Activated T-helper 2 cell treated with anti-CD3 and anti-CD28 coated beads, Interferon-gamma antibody, Interleukin-2, Interleukin-4, amounts not matched to agents 10 μg/mL and 5 μg/mL and 100 μg/mL, durations not matched to agents 14 hours and 24 hours and 36 hours (primary cell): ENCODE measurements at places on chromosomes 1 and 21. TPM values are rescaled to one million over a fixed set of nuclear protein-coding genes. Genes with fewer than 3 reads are reported as not detected.

GRCh38 chr21:42429856-42430255 is 26.2 kb downstream of the UBASH3A start:
- H3K27me3 ChIP-seq, result no peaks in the 10 kb centered on the region
- no peak overlapping the region for H3K27ac ChIP-seq
- H3K4me1 ChIP-seq, result peaks cover 50% of the 10 kb centered on the region

DNA sequence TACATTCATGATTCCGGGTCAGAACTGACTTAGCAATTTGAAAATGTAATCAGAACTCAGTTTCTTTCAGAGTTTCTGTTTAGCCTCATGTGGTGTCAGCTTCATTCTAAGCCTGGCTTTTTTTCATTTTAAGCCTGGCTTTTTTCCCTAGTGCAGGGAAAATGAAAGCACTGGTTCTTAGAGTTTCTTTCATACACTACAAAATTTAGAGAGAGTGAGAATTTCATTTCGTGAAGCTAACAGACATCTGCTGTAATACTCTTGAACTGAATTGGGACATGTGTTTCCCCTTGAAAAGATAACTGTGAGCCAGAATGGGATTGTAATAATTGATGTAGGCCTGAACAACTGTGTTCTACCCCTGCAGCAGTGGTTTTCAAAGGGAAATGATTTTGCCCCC is 95.3 kb upstream of the KIAA0040 start:
- no peak overlapping the region for H3K4me3 ChIP-seq
- peaks cover 3% of the 10 kb centered on the region for H3K27me3 ChIP-seq
- peak overlapping the region; percentile 51 for H3K27ac ChIP-seq

- no peak overlapping the region for H3K27ac ChIP-seq
- H3K4me1 ChIP-seq, result no peaks in the 10 kb centered on the region
- no peak for DNase-seq
- no peaks in the 10 kb centered on the region for H3K36me3 ChIP-seq
- H3K4me3 ChIP-seq, result no peak overlapping the region
- no peaks in the 10 kb centered on the region for H3K27me3 ChIP-seq
Observed at GRCh38 chr1:82836213-82836972, 1035.7 kb downstream of the ADGRL2 start.

- no peak overlapping the region for H3K27ac ChIP-seq
- no peaks in the 10 kb centered on the region for H3K4me1 ChIP-seq
- DNase-seq, result no peak
- peaks cover 9% of the 10 kb centered on the region for H3K27me3 ChIP-seq
Observed at GRCh38 chr1:175823406-175823805, 80.0 kb upstream of the TNR start.

DNA sequence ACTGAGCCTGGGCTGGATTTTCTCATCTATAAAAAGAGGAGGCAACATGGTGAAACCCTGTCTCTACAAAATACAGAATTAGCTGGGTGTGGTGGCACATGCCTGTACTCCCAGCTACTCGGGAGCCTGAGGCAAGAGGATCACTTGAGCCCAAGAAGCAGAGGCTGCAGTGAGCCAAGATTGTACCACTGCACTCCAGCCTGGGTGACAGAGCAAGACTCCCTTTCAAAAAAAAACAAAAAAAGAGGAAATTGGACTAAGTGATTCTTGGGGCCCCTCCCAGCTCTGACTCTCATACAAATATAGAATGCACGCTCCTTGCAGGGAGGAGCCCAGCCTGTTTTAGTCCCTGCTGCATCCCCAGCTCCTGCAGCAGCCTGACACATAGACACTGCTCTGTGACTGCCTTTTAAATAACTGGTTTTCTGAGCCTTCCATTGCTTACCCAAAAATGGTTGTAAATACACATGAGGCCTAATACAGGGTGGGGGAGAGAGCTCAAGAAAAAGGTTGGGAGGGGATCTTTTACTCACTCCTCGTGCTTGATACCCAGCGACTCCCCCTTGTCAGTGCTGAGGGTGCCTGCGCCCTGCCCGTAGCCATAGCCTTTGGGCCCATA is 17.2 kb downstream of the CSRP1 start:
- no peak for DNase-seq
- H3K4me1 ChIP-seq, result peaks cover 2% of the 10 kb centered on the region
- H3K36me3 ChIP-seq, result peaks cover 60% of the 10 kb centered on the region
- H3K4me3 ChIP-seq, result no peak overlapping the region
- H3K27me3 ChIP-seq, result no peaks in the 10 kb centered on the region

DNA sequence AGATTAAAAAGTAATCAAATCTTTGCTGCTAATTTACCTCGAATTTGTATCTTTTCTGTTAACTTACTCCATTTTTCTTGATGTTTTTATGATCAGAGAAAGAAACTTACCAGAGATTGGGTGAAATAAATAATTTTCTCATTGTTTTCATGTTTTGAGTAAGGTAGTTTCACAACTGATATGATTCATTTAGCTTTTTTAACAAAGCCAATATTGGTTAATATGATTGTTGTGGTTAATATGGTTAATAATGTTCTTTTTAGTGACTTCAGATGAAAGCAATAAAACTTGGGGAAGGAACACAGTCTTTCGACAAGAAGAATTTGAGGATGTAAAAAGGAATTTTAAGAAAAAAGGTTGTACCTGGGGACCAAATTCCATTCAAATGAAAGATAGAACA is 48.1 kb downstream of the MAP3K21 start:
- no peak overlapping the region for H3K4me3 ChIP-seq
- peaks cover 3% of the 10 kb centered on the region for H3K27me3 ChIP-seq
- H3K4me1 ChIP-seq, result peaks cover 3% of the 10 kb centered on the region
- no peaks in the 10 kb centered on the region for H3K36me3 ChIP-seq
- H3K27ac ChIP-seq, result no peak overlapping the region

Gene ISG15
- 31.9 and 33.8 TPM in 2 replicates for total RNA-seq

DNA sequence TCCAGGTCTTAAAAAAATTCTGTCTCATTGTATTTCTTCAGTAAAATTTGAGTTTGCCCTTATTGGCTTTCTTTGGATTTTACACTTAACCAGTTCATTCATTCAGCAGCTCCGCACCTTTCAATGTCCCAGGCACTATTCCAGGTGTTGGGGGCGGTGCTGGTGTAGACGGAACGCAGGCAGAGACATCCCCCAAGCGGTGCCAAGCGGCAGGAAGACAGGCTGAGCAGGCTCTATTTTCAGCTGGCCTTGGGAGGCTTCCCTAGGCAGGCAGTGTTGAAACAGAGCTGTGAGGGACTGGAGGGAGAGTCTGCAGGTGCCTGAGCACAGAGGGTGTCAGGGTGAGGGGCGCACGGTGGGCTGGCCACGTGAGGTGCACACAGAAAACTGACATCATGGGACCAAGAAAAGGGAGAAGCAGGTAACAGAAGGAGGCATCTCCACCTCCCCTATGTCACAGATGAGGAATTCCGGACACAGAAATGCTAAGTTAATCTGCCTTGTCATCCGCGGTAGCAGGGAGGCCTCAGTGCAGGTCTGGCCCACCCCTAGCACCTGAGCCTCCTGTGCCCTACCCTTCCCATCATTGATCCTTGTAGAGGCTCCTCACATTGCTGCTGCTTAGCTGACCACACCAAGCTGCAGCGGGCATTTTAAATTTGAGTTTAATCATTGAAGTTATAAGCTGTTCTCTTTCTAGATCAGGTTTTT is 40.8 kb downstream of the SLC37A1 start:
- no peak overlapping the region for H3K4me3 ChIP-seq
- no peak overlapping the region for H3K27ac ChIP-seq
- H3K4me1 ChIP-seq, result no peaks in the 10 kb centered on the region
- no peak for DNase-seq

Gene GCSAML
- total RNA-seq, result 0.43 and 0.48 TPM in 2 replicates

DNA sequence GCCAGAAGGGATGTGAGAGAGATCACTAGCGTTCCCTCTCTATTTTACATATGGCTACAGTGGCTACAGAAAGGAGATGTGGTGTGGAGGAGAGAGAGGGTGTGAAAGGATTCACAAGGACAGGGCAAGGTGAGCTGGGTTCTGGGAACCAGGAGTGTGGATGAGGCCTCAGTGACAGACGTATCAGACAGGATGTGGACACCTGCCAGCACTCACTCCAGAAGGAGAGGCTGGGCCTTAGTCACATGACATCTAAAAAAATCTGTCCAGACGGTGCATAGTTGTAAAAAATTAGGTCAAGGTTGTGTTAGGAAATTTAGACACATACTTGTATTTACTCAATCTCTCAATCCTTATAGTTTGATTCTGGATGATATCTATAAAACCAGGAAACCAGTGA is 10.6 kb downstream of the TRIM67 start:
- no peaks in the 10 kb centered on the region for H3K4me1 ChIP-seq
- no peak overlapping the region for H3K4me3 ChIP-seq
- DNase-seq, result no peak
- no peaks in the 10 kb centered on the region for H3K36me3 ChIP-seq
- H3K27ac ChIP-seq, result no peak overlapping the region

Gene CAMTA1
- 62.9 and 69.0 TPM in 2 replicates for total RNA-seq

DNA sequence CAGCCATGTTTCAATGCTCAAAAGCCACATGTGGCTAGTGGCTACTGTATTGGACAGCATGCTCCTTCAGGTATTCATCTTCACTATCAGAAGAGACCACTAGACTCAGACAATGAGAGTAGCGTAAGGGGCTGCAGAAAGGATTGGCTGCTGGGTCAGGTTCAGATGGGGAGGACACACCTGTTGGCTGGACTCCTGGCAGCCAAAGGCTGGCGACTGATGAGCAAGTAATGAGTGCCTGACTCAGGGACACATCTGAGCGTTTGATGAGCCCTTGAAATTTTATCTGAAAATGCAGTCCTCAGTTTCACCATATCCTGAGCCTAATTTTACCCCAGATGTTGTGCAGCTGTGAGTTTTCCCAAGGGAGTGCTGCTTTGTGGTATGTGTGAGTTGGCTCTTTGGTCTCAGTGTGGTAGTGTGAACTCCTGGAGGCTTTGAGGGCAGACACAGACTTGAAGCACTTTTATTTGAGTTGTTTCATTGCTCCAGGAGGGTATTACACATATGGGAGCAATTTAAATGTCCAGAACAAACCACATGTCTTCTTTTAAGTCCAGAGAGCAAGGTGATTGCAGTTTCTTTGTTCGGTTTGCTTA is 9.6 kb downstream of the ST6GALNAC3 start:
- peaks cover 5% of the 10 kb centered on the region for H3K4me1 ChIP-seq
- no peaks in the 10 kb centered on the region for H3K36me3 ChIP-seq
- no peak for DNase-seq
- H3K27ac ChIP-seq, result no peak overlapping the region

DNA sequence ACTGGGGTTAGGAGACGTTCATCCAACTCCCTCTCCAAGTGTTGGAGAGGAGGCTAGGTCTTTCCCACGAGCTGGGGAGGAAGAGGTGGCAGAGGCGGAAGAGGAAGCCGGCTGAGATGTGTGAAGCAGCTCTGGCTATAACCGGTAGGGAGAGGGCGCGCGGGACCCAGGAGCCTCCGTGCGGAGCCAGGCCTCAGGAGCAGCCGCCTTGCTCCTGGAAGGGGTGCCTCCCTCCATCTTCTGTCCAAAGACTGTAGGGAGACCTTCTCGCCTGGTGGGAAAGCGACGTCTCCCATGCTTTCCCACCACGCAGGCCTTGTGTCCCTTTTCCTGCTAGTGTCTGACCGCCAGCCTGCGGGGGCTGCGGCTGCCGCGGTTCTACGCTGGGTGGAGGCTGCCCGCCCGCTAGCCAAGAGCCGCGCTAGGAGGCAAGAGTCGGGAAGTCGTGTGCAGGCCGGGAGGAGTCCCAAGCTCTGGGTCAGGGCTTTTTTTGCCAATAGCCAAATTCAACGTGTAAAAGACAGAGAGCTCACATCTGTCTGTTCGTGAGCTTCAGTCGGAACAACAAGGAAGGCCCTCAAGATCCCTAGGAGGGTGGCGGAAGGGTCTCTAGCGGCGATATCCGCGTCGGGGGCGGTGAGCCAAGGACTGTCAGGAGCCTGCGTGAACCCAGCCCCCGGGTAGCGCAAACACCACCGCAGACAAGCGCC is 8.4 kb upstream of the NBPF11 start:
- H3K4me3 ChIP-seq, result no peak overlapping the region
- peaks cover 10% of the 10 kb centered on the region for H3K4me1 ChIP-seq
- H3K27ac ChIP-seq, result no peak overlapping the region

DNA sequence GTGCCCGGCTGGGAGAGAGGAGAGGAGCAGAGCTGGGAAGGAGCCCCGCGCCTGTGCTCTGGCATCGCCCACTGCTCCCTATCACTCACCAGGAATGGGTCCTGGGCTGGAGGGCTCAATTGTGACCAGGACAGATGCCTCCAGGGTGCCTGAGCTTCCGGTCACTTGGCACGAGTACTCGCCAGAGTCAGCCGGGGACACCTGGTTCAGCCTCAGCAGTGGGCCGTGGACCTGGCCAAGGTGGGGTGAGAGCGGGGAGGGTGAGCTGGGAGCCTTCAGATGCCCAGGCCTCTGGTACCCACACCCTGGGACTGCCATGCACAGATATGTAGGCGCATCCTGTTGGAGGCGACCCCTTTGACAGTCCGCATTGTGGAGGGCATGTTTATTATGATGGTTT is 31.1 kb downstream of the LDLRAD2 start:
- no peaks in the 10 kb centered on the region for H3K36me3 ChIP-seq
- DNase-seq, result no peak
- H3K4me1 ChIP-seq, result no peaks in the 10 kb centered on the region
- H3K4me3 ChIP-seq, result no peak overlapping the region
- H3K27me3 ChIP-seq, result no peaks in the 10 kb centered on the region

DNA sequence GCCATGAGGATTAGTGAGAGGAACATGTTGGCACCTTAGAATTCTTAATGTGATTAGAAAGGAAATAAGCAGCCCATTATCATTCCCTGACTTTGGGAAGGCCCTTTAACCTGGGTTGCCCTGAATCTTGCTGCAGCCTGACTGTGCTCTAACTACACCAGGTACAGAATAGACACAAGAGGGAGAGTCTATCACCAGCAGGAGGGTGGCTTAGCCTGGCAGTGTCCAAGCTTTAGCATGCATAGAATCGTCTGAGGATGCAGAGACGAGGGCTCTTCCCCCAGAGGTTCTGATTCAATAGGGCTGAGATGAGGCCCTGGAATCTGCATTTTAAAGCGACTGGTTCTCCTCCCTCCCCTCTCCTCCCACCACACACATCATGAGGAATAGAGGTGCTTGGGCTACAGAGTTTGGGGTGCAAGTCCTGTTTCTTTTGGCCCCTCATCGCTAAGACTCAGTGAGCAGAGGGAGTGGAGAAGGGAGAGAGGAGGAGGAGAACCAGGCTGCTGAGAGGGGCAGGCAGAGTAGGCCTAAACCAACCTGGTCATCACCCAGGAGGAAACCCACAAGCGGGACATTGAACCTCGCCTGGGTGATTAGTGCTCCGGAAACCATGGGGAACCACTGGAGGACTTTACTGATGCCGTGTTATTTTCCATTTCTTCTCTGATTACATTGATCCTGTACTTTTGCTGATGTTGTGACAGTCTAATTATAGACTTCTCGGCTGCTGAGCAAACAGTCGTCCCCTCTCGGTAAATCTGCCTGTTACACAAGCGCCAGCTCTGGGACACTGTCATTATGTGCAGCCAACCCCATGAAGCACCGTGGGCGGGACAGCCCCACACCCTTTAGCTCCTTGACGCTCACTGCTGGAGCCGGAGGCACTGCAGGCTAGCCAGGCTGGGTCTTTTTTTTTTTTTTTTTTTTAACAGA is 6.3 kb upstream of the TENT5C start:
- peaks cover 46% of the 10 kb centered on the region for H3K27me3 ChIP-seq
- H3K36me3 ChIP-seq, result no peaks in the 10 kb centered on the region
- DNase-seq, result no peak
- H3K27ac ChIP-seq, result no peak overlapping the region
- peaks cover 4% of the 10 kb centered on the region for H3K4me1 ChIP-seq

Gene DBT
- 10.4 and 10.7 TPM in 2 replicates for total RNA-seq
